Glomerular endothelial cell (primary cell): ENCODE measurements at places on chromosomes 4 and X. TPM values are rescaled to one million over a fixed set of nuclear protein-coding genes. Genes with fewer than 3 reads are reported as not detected.

DNA sequence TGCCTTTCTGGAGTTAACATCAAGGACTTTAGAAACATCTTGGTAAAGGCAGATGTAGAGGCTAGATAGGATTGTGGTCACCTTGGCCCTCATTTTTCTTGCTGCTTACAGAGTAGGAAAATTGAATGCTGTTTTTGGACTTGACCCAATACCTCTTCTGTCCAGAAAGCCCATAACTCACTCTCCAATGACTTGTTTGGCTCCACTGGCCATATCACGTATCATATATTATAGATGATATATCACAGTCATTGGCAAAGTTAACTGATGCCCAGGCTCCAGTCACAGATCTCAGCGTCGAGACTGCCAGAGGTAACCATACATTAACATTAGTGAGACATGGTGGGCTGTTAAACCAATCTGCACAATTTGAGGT lies 88.1 kb upstream of the PLAC1 start:
- no peak for DNase-seq

GRCh38 chrX:73851014-73852009 lies 288.3 kb downstream of the CHIC1 start:
- peak; percentile 68 for DNase-seq

DNA sequence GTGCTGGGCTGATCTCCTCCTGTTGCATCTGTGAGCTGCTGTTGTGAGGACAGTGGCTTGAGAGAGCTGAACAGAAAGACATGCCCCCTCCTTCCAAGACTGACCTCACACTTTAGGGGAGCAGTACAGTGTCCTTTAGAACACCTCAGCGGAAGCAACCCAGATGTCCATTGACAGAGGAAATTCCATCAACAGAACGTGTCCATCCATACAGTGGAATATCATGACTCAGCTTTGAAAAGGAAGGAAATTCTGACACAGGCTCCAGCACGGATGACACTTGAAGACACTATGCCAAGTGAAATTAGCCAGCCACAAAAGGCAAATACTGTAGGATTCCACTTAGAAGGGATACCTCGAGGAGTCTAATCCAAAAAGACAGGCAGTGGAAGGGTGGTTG lies 103.5 kb downstream of the GPR143 start:
- DNase-seq: peak; percentile 34

DNA sequence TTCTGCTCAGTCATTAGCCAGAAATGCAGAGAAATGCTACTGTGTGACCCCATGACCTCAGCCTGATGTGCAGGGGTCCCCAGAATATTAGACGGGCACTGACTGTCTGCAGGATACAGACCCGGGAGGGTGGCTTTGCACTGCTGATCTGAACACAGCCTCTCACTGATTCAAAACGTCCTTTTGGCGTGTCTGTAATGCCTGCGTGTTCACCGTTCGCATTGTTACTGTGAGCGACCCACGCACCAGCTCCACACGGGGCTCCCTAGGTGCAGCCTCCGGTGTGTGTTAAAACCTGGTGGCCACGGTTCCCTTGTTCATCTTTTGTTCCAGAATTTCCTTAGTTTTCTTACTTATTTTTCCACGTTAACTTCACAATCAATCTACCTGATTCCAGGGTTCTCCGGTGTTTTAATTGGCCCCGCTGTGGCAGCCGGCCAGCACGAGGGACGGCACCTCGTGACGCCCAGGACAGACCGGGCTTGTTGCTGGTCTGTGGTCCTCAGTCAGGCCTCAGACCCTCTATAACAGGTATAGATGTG lies 32.0 kb upstream of the SPON2 start:
- no peak for DNase-seq

- DNase-seq: no peak
Measured at GRCh38 chr4:44257461-44257860, 191.1 kb downstream of the KCTD8 start.

DNA sequence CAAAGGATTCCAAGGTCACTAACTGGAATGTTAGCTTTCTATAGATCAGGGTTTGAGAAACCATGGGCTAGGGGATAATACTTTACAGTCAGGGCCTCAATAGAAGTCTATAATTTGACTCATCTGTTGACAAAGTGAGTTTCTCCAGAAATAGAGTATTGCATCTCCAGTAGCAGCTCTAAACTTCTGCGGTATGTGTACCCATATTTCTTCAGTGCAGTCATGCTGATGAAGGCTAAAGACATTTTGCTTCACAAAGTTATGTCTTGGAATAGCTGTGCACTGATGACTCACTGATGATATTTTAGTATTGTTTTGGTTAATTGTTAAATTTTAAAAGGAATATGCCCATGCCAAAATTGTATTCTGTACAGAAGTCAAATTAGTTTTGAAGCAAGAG lies 464.9 kb upstream of the AMOT start:
- no peak for DNase-seq

- no peak for DNase-seq
Measured at GRCh38 chr4:115437739-115438138, 324.3 kb upstream of the NDST4 start.

NEXMIF gene
- under 0.01 TPM in 1 of 2 replicates, not detected in the other for total RNA-seq

DNA sequence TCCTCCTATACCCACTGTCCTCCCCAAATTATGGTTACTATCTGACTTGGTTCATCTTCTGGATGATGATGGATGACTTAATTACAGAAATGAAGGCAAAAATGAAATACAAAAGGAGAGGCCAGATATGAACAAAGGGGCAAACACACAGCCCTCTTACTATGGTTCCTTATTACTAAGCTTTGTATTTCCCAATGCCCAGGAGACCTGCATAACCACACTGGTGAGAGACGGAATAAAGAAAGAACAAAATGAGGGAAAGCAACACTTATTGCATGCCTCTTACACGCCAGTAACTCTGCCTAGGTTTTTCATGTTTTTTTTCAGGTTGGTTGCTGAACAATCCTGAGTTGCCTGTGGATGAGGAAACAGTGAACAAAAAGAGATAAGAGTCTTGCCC lies 120.5 kb downstream of the SLC10A7 start:
- no peak for DNase-seq

DNA sequence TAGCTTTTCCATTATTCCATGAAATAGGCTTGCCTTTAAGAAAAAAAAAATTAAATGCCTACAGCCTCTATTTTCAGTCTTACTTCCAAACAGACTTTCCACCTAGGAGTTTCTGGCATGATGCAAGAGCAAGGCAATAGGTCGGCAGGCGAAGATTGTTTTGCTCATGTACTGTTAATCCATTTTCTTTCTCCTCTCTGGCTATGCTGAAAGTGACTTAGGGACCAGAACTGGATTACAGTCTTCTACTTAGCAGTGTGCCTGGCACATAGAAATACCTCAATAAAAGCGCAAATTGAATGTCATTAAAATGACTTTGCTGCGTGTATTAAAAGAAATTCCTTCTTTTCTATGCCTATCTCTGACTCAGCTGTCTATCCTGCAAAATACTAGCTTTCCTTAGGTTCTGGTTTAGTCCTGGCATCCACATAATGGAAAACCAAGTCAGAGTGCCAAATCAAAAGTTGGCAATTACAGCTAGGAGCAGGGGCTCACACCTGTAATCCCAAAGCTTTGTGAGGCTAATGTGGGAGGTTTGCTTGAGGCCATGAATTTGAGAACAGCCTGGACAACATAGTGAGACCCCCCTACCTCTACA lies 51.9 kb downstream of the CC2D2A start:
- no peak for DNase-seq
